Body of pancreas (tissue), 4 donors: ENCODE measurements at places on chromosomes 4 and X.
A peak's percentile ranks its signal among the peaks of the same experiment; 100 is the strongest.

DNA sequence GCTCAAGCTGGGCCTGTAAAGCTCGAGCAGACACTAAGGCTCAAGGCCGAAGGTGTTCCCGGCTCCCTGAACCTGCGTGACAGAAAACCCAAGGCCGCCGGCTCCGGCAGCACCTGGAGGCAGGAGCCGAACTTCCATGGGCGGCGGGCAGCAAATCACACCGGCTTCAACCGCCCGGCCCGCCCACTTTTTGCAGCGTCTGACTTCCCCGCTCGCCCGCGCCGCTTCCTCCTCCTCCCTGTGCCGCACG, 940 bp upstream of the NSD2 start:
- H3K4me3 ChIP-seq, result no peak overlapping the region
- no peaks in the 10 kb centered on the region for H3K27me3 ChIP-seq
- peaks cover 52% of the 10 kb centered on the region for H3K4me1 ChIP-seq
- H3K27ac ChIP-seq, result peak overlapping the region; percentile 95

GRCh38 chrX:31093639-31093975, 21.8 kb upstream of the FTHL17 start:
- DNase-seq, result no peak
- H3K27me3 ChIP-seq, result no peaks in the 10 kb centered on the region
- no peaks in the 10 kb centered on the region for H3K4me1 ChIP-seq

GRCh38 chr4:37324546-37324945, 80.0 kb downstream of the NWD2 start:
- H3K27me3 ChIP-seq, result no peaks in the 10 kb centered on the region
- no peak overlapping the region for H3K4me3 ChIP-seq
- H3K4me1 ChIP-seq, result no peaks in the 10 kb centered on the region
- no peaks in the 10 kb centered on the region for H3K36me3 ChIP-seq
- H3K27ac ChIP-seq, result no peak overlapping the region

- no peak overlapping the region for H3K27ac ChIP-seq
- DNase-seq, result no peak
- H3K4me3 ChIP-seq, result no peak overlapping the region
Observed at GRCh38 chr4:147958489-147959065, 226.7 kb downstream of the ARHGAP10 start.
